NCI-H1048 (cell line): ENCODE measurements at places on chromosomes 7 and 10.

- no peak for DNase-seq
These were observed 7.3 kb upstream of the RET start for GRCh38 chr10:43069579-43069978.

GRCh38 chr10:29158066-29158465, 130.8 kb upstream of the LYZL1 start:
- DNase-seq = no peak

- no peak for DNase-seq
These were observed 133.2 kb downstream of the WDR37 start for GRCh38 chr10:1189166-1190051.

DNA sequence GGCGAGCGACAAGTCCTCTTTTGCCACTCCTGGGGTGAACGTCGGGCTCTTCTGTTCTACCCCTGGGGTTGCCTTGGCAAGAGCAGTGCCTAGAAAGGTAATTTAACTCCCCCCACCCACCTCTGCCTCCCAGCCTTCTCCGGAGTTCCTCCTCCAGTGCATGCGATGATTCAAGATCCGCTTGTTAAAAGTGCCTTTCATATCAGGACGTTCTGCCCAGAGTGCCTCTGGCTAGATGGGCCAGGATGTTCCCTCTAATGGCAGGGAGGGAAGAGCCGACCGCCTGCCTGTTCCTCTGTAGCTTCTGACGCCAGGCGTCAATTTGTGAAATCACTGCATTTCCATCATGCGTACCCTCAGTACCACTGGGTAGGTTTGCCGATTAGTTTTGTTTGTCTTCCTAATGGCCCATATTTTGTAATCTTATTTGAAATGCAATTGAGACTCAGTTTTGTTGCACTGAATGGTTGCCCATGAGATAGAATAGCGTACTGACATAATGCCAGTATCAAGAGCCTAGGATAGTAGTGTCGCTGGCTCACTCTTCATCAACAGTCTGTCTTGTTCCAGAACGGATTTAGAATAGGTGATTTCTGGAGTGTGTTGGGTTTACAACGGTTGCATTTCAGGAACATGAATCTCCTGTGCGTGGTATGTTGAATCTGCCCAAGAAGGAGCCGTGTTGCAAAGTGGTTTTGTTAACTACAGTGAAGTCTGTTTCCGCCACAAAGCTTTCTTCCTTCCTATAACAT, 13.5 kb downstream of the ECHDC3 start:
- DNase-seq = no peak

- no peak for DNase-seq
These were observed 286.1 kb upstream of the KLF6 start for GRCh38 chr10:4070921-4071660.

DNA sequence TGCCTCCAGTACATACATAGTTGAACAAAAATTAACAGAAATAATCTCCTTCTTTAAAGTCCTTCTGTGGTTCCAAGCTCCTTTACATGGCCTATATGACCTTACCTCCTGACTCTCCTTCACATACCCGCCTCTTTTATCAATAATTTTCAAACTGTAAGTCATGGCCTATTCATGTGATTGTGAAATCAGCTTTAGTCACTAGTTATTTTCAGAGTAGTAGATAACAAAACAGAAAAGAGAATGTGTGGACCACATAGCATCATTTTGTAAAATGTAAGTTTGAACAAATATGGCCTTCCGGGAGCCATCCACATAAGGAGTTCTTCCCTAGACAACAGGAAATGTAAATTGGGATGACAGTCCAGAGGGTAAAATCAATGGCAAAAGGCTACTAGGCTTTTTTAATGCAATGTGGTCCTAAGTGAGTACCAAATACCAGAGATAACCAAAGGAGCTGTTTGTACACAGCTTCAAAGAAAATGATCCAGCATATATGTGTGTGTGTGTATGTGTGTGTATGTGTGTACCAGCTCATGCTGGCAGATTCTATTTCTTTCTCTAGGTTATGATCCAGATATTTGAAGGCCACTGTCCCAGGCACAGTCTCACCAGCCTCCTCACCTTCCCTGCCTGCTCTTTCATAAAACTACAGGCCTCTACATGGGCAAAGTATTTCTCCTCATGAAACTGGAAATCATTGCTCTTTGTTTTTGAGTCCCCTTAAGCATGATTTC, 12.3 kb upstream of the FAM133B start:
- no peak for DNase-seq

DNA sequence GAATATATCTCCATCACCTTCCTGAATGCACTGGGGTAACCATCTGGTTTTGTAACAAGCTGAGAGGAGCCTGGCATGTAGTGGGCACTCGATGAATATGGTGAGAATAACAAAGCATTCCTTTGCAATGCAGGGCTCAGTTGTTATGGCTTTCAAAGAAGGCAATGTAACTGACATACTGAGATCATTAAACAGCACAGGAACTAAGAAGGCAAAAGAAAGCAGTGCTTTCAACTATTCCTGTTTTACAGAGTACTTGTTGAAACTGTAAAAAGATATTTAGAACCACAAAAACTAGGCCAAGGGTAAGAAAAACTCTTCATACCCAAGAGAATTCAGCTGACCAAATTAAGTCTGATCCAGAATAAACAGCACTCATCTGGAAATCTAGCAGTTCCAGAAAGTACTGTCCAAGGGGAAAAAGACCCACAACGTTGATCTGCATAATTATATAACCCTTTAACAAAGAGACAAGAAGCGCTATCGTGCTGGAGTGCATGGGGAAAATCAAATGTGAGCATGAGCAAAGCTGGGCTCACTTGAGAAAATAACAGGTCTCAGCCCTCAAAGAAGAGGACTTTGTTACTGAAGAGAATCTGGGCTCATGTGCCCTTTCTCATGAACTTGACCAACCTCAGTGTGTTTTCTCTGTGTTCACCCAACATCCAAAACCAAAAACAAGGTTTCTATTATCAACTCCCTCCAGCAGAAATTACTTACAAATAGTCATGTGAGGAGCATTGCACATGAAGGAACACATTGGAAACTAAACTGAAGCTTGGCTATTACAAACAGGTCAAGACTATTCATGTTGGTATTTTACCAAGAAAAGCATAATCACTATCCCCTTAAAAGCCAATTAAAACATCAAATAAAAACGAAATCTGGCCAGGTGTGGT, 116.2 kb downstream of the AVL9 start:
- no peak for DNase-seq

DNA sequence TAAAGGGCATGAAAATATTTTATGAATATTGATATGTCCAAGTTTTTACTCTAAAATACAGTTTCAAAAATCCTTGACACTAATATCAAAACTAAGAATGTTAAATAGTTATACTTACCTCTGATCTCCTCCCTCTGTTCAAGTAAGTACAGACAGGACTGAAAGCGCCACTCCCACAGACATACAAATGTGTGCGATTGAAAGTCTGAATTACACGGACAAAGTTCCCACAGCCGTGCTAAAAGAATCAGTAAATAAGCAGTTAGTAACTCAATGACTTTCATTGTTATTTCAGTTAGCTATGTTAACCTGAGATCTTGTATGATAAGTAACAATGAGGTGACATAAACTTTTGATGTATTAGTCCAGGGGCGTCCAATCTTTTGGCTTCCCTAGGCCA, 100.7 kb downstream of the SEMA3C start:
- no peak for DNase-seq

GRCh38 chr10:21526860-21527597, 1.5 kb upstream of the SKIDA1 start:
- DNase-seq = no peak

DNA sequence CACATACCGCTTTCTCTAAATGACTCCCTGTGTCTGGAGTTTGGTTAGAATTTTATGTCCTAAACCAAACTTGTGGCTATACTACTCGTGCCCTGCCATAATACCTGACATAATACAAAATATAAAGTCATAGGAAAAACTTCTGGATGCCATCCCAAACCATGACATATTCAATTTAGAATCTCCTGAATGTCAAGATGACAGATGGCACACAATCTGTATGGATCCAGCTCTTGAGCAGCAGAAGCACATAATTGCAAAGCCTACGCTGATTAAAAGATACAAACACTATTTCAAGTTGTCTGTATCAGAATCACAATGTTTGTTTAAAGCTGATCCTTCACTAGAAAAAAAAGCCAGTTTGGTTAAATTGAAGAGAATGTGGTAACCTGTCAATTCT, 22.4 kb upstream of the CDC14C start:
- no peak for DNase-seq

DNA sequence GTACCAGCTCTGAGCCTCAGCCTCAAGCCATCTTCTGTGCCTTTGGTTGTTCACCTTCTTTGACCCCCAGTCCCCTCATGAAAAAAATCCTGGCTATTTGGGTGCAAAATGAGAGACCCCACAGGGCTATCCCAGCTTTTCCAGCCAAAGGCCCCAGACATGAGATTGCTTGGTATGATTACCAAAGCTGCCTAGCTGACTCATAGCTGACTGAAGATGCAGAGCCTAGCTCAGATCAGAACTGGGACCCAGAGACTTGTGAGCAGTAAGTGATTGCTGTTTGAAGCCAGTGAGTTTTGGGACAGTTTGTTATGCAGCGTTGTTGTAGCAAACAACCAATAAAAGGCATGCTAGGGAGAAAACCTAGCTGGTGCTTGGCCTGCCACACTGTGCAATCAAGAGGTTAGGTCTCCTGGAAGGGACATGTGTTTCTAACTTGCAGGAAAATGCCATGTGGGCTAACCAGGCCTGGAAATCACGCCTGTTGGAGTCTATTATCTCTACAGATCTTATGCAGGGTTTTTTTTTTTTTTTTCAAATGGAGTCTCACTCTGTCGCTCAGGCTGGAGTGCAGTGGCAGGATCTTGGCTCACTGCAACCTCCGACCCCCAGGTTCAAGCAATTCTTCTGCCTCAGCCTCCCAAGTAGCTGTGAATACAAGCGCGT, 48.0 kb upstream of the DAGLB start:
- DNase-seq = no peak
